Stimulated activated CD8-positive, alpha-beta memory T cell treated with anti-CD3 and anti-CD28 coated beads, Interleukin-4, amount 100 ng/mL, for 4 hours (primary cell): ENCODE measurements at places on chromosomes 1 and 21.

GRCh38 chr1:89799495-89799894 lies 21.3 kb upstream of the LRRC8D start:
- no peak for DNase-seq

DNA sequence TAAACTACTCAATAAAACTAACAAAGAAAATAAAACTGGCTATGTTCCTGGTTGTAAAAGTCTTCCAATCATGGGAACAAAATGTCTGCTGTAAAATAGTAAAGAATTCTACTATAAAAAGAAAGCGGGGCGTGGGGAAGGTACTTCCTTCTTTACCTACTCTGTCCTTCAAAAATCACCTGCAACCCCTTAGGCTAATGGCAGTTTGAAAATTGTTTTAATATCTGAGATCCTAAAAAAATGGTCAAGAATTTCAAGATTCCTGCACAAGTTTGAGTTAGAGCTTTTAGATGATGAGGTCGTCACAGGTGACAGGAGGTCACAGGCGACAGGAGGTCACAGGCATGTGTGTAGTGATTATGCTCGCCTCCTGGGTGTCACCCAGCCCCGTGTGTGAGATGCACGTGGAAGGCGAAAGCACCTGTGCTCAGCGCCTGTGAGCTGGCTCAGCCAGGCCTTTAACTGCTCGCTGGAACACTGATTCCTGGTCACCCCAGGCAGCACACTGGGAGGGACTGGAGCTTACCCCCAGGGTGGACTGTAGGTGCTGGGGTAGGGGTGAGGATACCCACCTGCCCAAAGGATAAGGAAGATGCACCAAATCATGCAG lies 18.6 kb upstream of the TMPRSS2 start:
- no peak for DNase-seq

- no peak for DNase-seq
These were observed 110.4 kb downstream of the PDE9A start for GRCh38 chr21:42763581-42764442.

DNA sequence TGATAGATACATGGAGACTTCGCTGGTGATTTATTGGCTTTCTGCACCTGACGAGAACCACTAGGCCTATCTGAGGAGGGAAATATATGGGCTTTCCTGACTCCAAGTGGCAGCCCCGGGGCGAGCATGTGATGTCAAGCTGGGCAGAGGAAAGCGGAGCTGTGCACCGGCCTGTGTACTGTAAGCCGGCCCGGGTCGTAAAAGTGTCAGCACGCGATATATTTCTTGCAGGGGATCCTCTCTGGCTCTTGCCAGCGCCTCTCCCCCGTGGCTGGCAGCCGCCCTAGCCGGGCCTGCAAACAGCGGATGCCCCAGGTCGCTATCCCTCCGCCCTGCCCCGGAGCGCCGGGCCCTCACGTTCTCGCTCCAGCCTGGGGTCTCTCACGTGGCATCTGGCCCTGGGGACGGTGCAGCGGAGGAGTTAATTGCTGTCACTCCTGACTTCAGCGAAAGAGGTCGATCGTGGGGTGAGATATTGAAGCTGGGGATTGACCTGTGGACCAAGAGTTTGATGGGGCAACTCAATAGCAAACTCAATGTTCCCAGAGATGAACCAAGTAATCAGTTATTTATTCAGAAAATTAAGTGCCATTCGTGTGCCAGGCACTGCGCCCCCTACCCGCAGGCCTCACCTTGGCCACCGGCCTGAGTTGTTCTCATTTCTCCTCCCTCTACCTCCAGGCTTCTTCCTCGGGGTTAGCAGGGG lies 41.0 kb upstream of the HAO2 start:
- DNase-seq: no peak

DNA sequence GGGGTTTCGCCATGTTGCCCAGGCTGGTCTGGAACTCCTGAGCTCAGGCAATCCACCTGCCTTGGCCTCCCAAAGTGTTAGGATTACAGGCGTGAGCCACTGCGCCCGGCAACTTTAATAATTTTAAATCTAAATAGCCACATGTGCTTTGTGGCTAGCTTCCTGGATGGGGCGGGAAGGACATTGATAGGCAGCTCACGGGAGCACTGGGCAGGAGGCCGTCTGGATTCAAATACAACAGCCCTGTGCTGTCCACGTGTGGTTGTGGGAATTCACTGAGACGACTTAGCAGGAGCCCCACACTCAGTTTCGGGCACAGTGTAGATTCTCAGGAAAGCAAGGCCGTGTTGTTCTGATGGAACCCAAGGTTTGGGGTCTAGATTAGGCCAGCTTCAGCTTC lies 177.1 kb downstream of the ETS2 start:
- no peak for DNase-seq

DNA sequence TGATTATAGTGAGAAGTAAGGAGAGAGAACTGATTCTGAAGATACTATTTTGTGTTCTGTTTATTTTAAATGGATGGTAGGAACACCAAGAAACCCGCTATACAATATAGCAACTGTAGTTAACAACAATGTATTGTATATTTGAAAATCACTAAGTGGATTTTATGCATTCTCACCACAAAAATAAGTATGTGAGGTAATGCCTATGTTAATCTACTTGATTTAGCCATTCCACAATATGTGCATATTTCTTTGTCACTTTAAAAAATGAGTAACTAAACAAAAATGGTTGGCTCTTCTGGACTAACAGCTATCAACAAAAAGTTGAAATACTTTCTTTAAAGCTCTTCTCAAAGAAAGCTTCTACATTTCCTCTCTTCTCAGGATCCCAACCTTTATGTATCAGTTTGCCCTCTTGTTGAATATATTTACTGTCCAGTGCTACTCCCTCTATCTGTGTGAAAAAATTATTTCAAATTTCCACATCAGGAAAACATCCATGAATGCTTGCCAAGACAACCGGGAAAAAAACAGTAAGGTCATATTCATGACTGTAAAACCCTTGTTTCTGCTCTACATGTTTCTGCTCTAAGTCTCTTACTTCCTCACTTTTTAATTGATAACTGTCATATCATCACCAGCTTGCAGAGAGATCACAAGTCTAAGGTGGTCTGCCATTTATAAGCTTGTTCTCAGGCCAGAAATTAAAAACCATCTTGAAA lies 27.0 kb downstream of the CLCA4 start:
- DNase-seq: no peak
